ENCODE measurements at places on chromosomes 3 and 15.
A peak's percentile ranks its signal among the peaks of the same experiment; 100 is the strongest.

DNA sequence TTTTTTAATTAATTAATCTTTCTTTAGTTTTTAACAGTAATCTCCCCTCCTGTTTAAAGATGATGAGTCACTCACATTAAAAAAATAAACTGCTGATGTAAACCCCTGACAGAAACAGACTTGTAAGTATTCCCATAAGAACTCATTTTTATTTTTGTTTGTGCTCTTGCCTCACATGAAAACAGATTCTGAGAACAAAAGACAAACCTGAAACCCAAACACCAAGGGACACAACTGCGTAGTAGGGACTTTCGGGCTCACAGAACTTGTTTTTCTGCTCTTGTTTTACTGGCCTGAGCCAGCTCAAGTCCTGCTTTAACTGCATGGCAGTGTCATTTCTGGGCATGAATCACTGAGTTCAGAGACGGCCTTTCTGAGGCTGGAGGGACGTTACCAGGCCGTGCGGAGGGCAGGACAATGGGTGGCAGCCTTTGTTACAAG is 600.8 kb downstream of the FOXP1 start:
- no peak for DNase-seq

DNA sequence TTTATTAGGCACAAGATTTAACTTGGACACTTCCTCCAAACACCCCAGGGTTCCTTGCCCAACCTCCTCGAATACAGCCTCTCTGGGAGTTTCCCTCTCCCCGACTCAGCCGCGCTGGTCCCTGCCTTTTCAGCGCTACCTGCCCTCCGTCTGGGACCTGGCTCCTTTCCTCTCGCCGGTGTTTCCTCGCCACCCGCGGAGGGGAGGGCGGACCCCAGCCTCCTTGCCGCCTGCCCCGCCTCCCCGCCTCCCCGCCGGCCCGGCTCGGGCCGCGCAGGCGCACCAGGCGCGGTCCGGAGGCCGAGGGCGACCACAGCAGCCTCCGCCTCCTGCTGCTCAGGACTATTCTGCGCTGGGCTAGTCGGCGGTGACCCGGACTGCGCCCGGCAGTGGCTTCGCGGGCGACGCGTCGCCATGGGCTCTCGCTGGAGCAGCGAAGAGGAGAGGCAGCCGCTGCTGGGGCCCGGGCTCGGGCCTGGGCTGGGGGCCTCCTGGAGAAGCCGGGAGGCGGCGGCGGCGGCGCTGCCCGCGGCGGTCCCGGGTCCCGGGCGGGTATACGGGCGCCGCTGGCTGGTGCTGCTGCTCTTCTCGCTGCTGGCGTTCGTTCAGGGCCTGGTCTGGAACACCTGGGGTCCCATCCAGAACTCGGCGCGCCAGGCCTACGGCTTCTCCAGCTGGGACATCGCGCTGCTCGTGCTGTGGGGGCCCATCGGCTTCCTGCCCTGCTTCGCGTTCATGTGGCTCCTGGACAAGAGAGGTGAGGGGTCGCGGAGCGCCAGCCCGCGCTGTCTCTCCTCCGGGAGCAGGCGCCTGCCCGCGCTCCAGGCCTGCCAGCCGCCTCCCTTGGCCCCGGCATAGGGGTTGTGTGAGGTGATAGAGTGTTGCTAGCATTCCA is at the start of gene SLC49A4:
Gene SLC49A4, plus strand, starts transcription at position 291 of the 895 bp plus-strand sequence. Its CDS starts 124 bp downstream, at position 415.
- peak; percentile 67 for DNase-seq

DNA sequence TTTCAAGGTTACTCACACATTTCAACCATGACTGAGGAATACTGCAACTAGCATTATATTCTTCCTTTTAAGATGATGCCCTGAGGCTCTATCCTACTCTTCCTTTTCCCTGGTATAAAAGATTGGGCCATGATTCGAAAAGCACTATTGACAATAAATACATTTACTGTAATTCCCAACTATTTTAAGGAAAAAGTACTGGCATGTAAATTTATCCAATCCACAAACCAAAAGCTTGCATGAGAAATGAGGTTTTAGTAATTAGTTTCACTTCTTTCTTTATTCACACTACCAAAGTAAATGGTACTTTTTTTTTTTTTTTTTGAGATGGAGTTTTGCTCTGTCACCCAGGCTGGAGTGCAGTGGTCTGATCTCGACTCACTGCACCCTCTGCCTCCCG is 310.2 kb downstream of the LRRC3B start:
- no peak for DNase-seq

- no peak for DNase-seq
Observed at GRCh38 chr3:118526758-118527513, 507.7 kb downstream of the IGSF11 start.

DNA sequence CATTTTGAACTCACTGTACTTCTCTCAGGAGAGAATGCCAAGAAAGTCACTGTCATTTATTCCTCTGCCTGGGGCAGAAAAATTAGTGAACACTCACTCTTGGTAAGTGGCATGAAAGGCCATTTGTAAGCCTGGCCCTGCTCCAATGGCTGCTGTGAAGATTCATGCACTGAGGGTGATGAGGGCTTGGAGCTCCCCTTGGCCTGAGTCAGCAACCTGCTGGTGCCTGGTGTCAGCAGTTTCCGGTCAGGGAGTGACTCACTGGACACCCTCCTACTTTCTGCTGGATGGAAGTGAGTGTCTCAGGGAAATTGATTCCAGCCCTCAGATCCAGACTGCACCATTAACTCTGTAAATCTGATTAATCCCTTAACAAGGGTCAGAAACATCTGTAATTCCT is 37.6 kb downstream of the TRA2B start:
- no peak for DNase-seq

GRCh38 chr3:105062853-105063252 is 303.9 kb upstream of the ALCAM start:
- no peak for DNase-seq

- DNase-seq, result no peak
Observed at GRCh38 chr3:131231710-131232389, 149.7 kb upstream of the NUDT16 start.

DNA sequence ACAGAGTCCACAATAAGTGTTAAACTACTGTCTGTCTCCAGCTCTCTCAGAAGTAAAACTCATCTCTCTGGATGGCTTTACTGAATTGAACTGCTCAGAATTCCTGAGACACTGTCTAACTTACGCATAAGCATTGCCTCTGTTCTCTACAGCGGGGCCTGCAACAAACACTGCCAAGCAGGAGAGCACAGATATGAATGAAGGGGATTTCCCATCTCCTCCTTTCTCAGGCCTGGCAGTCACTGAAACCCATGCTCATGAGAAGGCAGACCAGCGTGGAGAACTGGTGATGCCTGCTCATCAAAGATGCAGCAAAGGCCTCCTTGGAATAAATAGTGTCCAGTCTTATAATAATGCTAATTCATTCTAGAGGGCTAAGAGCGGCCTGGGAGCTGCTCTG is 10.3 kb downstream of the RASGRP1 start:
- DNase-seq, result peak; percentile 23

DNA sequence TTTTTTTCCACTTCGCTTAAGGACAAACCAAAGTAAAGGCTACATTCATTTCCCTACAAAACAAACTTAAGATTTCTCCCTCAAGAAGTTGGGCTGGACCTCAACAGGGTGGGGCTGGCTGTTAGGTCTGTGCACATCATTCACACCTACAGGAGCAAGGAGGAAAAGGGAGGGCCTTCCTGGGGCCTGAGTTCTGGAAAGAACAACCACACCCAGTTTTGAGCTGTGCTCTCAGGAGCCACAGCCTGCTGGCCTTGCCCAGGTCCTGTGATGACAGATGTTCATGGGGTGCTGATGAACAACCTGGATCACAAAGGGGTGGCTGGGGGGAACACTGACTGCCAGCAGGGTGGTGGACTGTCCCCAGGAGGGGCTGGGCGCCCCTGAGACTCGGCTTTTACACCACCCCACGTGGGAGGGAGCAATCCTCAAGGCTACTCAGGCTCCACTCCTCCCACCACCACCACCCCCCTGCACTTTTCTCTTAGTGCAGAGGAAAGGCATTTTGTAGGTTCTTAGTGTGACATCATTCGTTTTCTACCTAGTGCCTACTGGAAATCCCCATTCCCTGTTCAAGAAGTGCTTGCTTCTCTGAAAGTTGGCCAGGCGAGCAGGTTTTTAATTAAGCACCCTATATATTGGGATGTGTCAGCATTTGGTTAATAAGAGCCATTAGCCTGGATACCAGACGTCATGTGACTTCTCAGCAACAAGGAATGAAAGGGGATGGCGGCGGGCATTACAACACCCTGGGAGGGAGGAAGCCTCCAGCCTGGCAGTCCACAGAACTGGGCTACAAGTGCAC is 35.7 kb downstream of the CCNB2 start:
- no peak for DNase-seq

GRCh38 chr3:34140616-34141015 is 342.2 kb downstream of the PDCD6IP start:
- DNase-seq, result no peak

DNA sequence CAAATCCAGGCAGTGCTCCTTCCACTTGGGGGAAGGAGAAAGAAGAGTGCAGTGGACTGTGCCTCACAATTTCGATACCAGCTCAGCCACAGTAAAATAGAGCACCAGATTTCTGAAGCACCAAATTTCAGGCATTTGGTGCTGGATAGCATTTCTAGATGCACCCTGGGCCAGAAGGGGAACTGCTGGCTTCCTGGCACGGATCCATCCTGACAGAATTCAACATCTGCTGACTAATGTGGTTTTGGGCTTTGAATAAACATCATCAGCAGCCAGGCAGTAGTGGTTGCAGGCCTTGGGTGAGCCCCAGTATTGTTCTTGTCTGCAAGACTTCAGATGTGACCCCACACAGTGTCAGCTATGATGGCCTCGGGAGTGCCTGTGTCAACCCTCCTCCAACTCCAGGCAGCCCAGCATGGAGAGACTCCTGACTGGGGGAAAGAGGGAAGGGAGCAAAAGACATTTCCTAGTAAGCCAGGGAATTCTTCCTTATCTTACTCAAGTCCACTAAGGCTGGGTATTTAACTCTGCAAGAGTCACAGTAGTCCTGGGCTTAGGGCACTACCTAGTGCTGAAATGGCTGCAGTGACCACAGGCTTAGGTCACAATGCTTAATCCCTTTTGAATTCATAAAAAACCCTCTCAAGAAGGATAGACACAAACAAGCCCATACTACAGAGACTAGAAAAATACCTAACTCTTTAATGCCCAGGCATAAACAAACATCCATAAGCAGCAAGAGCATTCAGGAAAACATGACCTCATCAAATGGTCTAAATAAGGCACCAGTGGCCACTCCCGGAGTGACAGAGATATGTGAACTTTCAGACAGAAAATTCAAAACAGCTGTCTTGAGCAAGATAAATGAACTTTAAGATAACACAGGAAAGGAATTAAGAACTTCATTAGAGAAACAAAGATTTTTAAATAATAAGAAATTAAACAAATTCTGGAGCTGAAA is 74.7 kb downstream of the SPATA16 start:
- no peak for DNase-seq

DNA sequence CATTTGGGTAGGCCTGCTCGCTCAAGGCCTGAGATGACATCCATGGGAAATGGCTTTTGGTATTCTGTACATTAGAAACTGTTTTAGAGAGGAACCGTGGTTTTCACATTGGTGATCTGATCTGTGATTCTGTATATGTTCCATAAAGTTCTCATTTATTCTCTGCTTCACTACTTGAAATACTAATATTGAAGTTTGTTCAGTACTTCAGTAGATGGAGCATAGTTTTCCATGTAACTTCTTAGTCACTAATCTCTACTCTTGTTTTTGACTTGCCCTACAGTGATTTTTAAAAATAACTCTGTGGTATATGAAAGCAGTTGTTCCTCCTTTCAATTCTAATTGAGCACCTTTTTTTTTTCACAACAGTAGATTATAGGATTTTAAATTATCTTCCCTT is 66.5 kb downstream of the MBNL1 start:
- no peak for DNase-seq

DNA sequence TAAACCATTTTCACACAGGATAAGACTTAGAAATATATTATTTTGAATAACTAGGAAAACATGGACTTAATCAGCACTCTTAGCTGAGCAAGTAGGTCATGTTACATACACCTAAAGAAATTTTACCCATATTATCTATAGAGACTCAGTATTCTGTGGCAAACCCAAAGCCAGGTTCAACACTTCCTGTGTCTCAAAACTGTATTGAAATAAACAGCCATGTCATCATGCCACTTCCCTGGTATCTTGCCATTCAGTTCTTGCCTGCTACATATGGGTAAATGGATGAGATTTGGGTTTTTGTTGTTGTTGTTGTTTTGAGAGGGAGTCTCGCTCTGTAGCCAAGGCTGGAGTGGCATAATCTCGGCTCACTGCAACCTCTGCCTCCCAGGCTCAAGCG is 141.5 kb upstream of the PLXND1 start:
- DNase-seq, result no peak

DNA sequence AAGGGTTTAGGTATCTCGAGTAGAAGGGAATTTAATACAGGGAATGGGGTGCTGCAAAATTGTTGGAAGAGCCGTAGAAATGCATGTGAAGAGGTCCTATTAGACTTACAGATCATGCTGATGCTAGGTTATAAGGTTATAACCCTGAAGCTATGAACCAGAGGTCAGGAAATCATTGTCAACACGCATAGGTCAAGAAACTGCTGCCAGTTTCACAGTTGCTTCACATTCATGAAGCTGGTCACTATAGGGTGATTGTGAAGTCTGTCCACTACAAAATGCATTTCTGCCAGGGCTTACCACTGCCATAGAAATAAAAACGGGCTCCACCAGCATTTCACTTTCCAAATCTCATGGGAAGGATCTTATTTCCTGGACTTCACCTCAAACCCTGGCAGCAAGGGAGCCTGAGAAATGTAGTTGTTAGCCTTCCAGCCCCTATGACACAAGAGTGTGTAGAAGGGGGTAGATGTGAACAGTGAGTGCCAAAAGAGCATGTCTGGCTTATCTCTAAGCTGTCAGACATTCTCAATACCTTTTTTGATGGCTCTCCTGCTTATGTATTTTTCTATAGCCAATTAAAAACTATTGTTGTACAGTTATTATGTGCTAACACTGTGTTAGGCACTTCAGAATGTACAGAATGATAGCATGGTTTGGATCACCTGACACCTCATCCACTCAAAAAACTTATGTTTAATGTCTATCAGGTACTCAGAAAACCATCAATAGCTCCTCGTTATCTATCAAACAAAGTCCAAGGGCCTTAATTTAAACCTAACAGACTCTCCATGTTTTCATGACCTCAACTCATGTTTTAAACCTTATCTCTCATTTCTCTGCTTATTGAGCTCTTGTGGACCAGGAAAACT is 148.3 kb upstream of the TSC22D2 start:
- DNase-seq, result no peak

DNA sequence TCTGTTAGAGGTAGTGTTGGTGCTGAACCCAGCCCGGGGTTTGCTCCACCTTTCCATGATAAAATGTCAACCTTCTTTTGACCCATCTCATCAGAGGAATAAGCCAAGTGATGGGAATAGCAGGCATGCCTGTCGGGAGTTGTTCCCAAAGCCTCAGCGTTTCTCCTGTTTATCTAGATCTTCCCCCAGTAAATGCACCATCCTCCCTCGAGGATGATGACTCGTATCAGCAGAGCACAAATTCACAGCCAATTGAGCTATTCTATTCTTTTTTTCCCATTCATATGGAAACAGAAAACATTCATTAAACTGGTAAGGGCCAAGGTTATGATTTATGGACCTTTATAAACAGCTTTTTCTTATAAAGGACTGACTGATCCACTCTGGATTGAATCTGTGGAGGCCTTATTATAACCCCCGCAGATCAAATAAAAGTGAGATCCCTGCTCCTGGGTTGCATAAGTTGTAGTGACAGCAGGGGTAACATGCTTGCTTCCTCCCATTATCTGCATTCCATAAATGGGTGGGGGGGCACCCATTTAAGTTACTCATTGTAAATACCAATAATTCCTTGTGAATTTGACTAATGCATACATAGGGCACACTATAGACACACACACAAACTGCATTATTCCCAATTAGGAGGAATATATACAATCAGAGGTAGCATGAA is 207.3 kb downstream of the PLCL2 start:
- DNase-seq, result no peak

GRCh38 chr3:32885283-32885901 is 66.1 kb upstream of the CCR4 start:
- no peak for DNase-seq

All from stimulated activated CD4-positive, alpha-beta T cell treated with anti-CD3 and anti-CD28 coated beads, Interleukin-4, amount 100 ng/mL, for 1 hour (primary cell).